ENCODE measurements at places on chromosomes 7 and 10.

DNA sequence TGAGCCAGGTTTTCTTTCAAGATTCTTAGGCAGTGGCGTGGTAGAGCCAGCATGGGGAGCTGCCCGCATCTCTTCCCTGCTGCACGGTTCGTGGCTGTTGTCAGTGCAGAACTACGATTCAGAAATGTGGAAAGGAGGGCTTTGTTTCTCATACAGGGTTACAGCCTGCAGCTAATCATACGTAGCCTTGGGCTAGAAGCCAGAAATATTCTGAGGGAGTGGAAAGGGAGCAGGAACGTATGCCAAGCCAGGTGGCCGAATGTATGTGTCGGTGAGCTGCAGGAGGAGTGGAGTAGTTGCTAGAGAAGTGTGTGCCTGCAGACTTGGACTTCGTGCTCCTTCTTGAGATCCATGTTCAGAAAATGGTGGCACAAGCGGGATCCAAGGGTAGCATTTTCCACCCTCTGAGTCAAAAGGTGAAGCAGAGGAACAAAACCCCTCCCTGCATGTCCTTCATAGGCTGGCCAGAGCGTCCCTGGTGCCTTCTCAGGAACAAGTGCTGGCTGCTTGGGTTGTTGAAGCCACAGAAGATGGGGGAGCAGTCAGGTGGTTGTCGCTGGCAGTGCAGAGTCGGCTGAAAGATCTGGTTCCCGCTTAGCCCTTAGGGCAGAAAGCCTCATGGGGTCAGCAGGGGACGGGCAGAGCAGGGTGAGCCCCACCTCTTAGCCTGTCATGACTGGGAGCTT is 40.9 kb downstream of the LANCL2 start:
- DNase-seq: no peak

GRCh38 chr7:35546691-35547429 is 148.1 kb downstream of the HERPUD2 start:
- no peak for DNase-seq

GRCh38 chr10:85420501-85421191 is 945.9 kb downstream of the GRID1 start:
- no peak for DNase-seq

GRCh38 chr7:31896925-31897324 is 173.3 kb downstream of the PDE1C start:
- DNase-seq: no peak

DNA sequence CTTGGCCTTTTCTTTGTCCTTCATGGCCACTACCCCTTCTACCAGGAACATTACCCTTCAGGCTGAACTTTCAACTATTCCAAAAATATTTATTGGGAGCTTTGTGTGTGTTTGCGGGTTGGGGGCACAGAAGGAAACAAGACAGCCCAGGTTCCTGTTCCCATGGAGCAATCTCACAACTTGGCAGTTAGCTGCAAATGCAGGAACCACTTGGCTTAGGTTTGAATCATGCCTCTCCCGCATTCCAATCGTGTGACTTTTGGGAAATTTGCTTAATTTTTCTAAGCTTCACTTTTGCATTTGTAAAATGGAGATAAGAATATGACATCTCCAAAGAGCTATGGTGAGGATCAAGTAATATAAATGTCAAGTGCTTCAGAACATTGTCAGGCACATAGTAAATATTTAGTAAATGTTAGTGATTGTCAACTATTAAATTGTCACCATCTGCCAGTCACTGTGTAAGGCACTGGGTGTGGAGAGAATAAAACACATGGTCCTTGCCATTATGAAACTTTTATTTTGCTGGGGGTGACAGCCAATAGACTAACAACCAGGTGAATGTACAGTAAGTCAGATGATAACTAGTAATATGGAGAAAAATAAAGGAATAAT is 277.1 kb downstream of the SNX13 start:
- no peak for DNase-seq

DNA sequence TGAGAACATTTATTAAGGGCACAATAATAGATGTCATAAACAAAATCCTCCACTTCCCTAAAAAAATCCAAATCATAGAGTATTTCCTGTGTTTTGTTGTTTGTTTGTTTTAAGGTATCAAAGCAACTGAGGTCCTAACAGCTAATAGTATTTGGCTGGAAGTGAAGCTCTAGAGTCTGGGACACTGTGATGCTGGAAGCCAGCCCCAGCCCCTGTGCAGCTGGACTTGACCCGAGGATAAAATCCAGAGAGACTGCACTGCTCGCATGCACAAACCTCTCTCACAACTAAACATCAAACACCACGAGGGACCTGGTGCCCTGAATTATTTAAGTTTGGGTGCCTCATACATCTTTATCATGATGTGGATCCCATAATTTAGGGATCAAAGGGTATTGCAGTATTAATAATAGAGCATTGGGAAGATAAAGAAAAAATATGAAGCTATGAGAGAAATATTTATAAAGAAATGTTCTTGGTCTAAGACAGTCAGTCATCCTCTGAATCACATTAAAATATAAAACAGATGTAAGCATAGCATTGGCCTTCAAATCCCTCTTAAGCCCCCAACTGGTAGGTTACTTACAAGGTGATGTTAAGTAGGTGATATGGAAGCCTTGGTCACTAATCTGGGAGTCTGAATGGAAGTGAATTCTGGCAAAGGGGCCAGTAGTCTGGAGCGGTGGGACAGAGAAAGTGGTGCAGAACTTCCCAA is 44.4 kb downstream of the CUBN start:
- no peak for DNase-seq

DNA sequence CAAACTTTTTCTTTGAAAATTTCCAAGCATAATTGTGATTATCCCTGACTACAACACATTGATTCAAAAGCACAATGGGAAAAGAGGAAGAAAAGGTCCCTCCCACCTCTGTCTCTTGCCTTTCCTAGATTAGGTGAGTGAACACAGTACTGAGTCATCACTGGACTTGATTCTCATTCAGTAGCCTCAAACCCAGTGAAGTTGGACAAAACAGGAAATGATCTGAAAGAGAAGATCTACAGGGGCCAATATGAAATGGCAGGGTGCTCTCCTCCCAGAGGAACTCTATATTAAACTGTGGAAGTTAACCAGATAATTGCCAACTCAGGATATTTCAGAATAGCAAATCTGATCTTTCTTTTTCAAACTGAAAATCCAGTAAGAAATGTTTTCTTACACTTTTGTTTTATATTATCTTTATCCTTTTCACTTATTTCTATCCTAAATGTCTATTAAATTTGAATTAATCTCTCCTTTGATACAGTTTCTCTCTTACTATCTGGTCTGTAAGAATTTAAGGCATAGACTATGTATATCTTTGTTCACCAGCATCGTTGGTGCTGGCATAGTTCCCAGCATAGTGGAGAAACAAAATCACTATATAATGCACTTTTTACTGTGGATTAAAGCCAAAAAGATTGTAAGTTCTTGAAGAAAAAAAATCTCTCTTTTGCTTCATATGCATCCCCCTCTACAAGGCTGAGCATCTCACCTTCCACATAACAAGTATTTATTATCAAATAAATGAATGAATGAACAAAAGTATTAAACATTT is 41.4 kb upstream of the IKZF1 start:
- no peak for DNase-seq

GRCh38 chr7:96004578-96004977 is 232.2 kb downstream of the DYNC1I1 start:
- DNase-seq: no peak

- no peak for DNase-seq
Measured at GRCh38 chr10:3807211-3807927, 22.4 kb upstream of the KLF6 start.

DNA sequence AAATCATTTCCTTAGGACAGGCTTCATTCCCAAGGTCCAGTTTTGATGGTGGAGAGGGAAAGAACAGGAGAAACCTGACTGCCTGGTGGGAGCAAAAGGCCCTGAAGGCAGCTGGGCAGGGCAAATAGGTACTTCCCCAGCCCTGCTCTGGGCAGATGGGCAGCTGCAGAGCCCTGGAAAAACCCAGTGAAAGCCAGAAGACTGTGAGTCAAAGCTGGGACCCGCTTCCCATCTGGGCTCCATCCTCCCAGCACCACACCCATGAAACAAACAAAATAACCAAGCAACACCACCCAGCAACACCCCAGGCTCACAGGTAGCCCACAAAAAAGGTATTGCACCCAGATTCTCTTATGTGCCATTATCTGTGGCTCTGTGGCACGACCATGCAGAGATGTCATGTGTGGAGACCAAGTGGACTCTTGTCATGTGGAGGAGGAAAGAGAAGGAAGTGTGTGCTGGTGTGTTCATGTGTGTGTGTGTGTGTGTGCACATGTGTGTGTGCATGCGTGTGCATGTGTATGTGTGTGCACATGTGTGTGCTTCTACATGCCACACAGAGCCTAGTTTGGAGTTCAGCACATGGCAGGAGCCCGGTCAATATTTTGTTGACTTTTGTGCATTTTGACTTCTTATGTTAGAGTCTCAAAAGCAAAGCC is 9.8 kb downstream of the CLRN3 start:
- DNase-seq: no peak

- DNase-seq: no peak
Measured at GRCh38 chr7:40649247-40649646, 514.4 kb downstream of the SUGCT start.

- no peak for DNase-seq
Measured at GRCh38 chr7:3244241-3244814, 56.7 kb upstream of the SDK1 start.

GRCh38 chr10:78542141-78542489 is 508.5 kb downstream of the RPS24 start:
- DNase-seq: no peak

- DNase-seq: no peak
Measured at GRCh38 chr10:132458071-132458585, 61.1 kb downstream of the PWWP2B start.

DNA sequence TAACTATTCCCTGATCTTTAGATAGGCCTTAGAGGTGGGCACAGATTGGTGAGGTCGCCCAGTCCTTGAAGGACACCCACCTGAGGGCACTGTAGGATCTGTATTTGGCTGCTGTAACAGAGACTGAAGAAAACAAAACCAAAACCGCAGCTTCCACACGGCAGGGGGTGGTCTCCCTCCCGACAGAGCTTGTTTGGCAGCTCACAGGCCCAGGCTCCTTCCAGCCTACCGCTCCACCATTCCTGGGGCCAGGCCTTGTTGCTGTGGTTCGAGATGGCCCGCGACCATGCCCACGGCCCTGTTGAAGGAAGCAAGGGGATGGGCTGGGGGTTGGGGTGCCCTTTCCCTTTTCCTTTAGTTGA is 30.4 kb downstream of the ZNF783 start:
- DNase-seq: no peak

GRCh38 chr10:81876253-81877077 is 1.5 kb downstream of the NRG3 start:
- no peak for DNase-seq

DNA sequence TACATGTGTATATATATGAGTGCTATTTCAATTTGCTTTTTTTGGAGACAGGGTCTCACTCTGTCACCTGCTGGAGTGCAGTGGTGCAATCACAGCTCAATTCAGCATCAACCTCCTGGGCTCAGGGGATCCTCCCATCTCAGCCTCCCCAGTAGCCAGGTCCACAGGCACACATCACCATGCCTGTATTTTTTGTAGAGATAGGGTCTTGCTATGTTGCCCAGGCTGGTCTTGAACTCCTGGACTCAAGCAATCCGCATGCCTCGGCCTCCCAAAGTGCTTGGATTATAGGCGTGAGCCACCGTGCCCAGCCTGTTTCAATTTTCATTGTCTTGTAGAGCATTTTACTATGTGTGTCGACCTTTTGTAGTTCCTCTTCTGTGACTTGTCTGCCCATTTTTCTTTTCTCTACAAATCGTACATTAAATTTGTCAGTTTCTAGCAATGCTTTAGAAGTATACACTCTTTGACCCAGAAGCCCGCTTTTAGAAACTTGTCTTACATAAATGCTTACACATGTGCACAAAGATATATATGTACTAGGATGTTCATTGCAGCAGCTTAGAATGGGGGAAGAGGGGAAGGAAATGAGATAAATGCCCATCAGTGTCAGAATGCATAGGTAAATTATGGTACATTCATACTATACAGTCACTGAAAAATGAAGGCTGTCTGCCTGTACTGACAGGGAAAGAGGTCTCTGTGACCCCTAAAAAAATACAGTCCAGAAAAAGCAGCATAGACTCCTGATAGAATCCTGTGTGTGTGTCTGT is 12.2 kb upstream of the RFC2 start:
- no peak for DNase-seq

DNA sequence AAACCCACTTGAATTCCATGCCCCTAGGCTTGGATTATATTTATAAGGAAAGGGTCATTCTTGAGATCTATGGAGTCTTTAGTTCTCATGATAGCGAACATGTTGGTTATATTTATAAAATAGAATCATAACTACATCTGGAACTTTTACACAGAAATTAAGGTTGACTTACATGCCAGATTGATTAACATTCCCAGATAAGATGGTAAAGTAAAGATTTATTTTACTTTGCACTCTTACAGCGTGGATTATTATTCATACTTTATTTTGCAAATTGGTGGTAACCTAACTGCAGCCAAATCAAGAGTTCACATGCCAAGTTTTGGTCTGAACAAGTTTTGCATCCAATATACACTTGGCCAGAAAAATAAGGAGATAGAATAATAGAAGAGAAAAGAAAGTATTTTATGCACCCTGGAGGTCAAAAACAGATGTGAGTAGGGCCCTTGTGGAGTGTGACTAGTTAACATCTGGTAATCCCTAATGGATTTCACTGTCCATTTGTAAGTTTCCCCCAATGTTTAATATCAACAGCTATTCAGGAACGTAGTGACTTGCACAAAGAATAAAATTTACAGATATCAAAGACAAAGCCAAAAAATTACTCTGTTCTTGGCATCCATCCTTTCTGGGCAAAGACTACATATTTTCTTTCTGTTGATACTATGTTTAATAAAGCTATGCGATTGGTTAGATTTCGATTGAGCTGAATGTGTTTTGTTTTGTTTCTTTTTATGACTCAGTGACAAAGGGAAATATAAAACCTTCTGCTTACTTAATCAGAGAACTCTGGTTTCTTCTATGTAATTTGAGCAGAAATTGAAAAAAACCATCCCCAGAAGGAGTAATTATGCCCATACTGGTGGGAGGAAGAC is 10.1 kb upstream of the TMEM26 start:
- no peak for DNase-seq

GRCh38 chr10:50909334-50910014 is 24.0 kb upstream of the A1CF start:
- no peak for DNase-seq

- no peak for DNase-seq
Measured at GRCh38 chr7:101494602-101495329, 132.1 kb downstream of the COL26A1 start.
